ENCODE measurements at places on chromosomes 5 and 9.

DNA sequence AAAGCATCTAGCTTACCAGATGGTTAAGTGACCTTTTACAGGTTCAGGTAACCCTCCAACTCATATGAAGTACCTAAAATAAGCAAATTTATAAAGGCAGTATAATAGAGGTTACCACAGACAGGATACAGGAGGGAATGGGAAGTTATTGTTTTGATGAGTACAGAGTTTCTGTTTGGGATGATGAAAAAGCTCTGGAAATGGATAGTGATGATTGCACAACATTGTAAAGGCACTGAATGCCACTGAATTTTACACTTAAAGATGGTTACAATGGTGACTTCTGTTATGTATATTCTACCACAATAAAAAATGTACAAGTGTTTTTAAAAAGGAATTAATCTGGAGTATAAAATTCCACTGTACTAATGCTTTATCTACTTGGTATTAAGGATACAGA lies 75.0 kb upstream of the NIPBL start:
- DNase-seq: no peak

- DNase-seq: no peak
These were observed 17.2 kb upstream of the SPOCK1 start for GRCh38 chr5:137516251-137516797.

GRCh38 chr5:150514708-150515211 lies 6.8 kb downstream of the NDST1 start:
- DNase-seq: no peak

- no peak for DNase-seq
These were observed 160.8 kb upstream of the KLF4 start for GRCh38 chr9:107650321-107650720.

DNA sequence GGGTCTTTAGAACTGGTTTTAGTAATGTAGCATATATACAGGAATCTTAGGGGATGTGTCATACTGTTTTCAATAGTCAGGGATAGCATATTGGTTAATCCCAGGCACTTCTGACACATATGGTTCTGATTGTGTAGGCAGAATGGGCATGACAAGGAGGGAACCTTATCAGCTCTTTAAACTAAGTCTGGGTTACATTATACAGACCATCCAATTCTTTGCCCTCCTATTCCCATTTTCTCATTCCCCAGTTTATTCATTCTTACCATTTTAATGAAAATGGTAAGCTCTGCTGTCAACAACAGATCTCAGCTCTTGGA lies 85.1 kb downstream of the NDUFAF2 start:
- no peak for DNase-seq

GRCh38 chr9:93148721-93149120 lies 14.7 kb upstream of the NINJ1 start:
- DNase-seq: no peak

GRCh38 chr9:37248651-37249163 lies 128.3 kb downstream of the ZCCHC7 start:
- DNase-seq: no peak

GRCh38 chr9:132350861-132351315 lies 3.9 kb downstream of the SETX start:
- no peak for DNase-seq

- DNase-seq: no peak
These were observed 11.5 kb downstream of the SLC6A19 start for GRCh38 chr5:1212881-1213280.

- no peak for DNase-seq
These were observed 24.3 kb downstream of the HMHB1 start for GRCh38 chr5:143836161-143836725.

DNA sequence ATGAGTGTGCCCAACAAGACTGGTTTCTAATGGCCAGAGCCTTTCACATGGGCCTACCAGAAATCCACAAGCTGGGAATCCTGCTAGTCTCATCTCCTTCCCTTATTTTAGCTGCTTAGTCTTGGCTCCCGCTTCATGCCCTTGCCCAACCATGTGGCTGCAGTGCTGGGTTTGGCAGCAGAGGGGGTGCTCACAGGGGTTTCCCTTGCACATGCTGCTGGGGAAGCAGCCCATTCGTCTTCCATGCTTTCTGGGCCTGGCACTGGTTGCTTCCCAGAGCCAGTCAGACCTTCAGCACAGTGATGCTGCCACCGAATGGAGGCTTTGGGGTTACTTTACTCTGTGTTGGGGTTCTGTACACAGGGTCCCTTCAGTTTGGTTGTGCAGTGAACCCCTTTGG lies 26.3 kb downstream of the SLC46A2 start:
- DNase-seq: no peak

GRCh38 chr5:10513501-10514442 lies 50.1 kb upstream of the ANKRD33B start:
- DNase-seq: no peak

GRCh38 chr5:169097374-169098326 lies 203.3 kb downstream of the SLIT3 start:
- DNase-seq: no peak

DNA sequence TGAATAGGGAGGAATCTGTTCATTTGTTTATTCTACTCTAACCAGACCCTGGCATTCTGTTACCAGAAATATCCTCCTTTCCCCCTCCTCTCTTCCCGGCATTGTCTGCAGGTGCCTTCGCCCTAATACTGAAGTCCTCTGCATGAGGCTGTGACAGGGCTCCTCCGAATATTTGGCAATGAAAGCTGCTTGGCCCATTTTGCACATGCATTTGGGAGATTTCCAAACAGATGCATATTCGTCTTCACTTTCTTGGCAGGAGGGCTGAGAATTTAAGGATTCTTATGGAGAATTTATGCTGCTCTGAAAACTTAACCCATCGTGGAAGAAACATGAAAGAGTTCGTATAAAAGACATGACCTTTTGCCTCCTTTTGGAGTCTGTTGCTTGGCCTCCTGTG lies 484.0 kb downstream of the ZNF608 start:
- DNase-seq: no peak

GRCh38 chr9:87382900-87383299 lies 114.8 kb upstream of the DAPK1 start:
- DNase-seq: no peak

GRCh38 chr9:97412626-97413385 lies 910 bp downstream of the TDRD7 start:
- DNase-seq: no peak

DNA sequence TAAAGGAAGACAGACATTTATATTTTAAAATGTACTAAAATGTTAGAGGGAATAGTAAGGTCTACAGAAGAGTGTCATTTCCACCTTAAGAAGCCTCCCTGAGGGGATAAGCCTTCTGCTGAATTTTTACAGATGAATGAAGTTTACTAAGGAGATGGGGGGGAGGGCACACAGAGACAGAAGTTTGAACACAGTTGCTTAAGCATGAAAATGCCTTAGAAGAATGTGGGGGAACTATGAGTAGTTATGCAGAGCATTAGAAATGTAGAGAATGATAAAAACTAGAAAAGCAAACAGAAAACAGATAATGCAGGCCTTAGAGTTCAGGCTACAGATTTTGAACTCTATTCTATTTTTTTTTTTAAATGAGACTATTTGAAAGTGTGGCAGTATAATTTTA lies 232.2 kb upstream of the VLDLR start:
- no peak for DNase-seq
